Activated naive CD4-positive, alpha-beta T cell (primary cell): ENCODE measurements at places on chromosomes 7 and 10.

DNA sequence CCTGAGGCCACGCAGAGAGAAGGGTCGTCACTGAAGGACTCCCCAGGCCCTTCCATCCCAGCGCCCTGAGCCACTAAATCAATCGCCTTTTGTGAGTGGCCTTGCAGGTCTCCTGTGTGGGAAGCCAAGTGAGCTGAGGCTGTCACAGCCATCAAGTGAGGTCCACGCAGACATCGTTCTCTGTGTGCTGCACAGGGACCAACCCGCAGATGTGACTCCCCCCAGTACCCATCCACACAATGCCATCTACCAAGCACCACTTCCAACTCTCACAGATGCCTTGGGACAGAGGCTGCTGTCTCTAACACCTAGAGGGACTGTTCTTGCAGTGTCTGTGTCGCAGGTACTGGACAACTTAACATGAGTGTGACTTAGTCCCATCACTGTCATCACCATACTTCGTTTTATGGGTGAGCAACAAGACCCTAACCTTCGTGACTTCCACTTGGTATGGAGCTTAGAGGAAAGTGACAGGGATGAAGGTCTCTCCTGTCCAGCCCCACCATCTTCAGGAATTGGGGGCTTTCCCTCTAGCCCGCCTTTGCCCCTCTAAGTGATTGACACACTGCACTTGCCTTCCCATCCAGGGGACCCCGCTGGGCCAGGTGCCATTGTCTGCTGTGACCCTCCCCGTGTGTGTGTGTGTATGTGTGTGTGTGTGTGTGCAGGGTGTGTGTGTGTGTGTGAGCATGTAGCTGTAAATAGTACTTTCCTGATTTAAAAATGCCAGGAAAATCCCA lies 51.4 kb upstream of the TMEM72 start:
- no peak for DNase-seq

DNA sequence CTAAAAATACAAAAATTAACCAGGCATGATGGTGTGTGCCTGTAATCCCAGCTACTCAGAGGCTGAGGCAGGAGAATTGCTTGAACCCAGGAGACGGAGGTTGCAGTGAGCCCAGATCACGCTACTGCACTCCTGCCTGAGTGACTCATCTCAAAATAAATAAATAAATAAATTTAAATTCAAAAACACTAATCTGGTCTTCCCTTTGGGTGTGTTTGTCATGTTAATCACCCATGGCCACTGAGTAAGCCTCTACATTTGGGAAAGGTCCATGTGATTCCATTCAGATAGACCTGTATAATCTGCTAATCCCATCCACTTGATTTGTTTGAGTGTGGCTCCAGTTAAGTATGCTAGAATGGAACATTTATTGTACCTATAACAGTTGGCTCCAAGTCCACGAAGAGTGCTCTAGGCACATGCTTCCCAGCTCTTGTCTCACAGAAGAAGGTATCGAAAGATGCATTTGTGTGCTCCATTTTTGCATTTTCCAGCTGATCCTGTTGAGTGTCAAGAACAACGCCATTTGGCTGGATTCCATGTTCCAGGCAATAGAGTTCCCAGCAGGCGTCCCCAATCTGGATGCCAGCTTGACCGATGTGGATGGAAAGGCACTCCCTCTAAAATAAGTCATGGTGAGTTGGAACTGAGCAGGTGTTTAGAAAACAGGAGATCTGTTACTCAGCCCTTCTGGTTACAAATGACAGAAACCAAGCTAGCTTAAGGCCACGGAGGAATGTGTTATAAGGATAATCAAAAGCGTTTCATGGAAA lies 4.0 kb downstream of the TUBAL3 start:
- DNase-seq: no peak

GRCh38 chr10:93921338-93921737 lies 27.6 kb downstream of the SLC35G1 start:
- no peak for DNase-seq

DNA sequence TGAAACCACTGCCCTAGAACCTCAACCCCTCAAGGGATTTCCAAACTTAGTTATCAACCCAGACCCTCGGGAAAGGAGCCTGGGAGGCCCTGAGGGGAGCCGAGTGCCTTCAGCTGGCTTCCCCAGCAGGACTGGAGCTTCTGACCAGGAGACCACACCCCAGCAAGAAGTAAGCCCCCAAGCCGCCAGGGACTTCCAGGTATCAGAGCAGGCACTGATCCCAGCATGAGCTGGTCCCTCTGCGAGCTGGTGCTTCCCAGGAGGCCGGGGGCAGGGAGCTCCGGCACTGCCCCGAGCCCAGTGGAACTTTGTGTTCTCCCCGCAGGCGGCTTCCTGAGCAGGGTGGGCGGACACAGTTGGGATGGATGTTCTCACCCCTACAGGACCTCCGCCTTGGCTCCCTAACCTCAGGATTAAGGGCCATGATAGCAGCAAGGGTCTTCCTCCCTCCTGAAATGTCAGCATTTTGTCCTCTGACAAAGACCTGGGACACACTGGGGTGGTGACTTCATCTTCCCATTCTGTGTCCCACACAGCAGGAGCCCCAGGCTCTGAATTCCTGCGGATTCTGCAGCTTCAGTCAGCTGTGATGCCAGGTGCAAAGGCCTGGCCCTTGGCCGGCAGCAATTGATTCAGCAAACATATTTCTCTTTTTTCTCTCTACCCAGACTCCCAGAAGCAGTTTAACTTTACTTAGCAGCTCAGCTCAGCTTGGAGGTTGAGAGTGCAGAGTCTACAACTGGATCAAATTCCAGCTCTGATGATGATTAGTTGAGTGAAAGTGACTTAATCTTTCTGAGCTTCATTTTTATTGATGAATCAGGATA lies 11.6 kb downstream of the ATP6V0E2 start:
- no peak for DNase-seq

DNA sequence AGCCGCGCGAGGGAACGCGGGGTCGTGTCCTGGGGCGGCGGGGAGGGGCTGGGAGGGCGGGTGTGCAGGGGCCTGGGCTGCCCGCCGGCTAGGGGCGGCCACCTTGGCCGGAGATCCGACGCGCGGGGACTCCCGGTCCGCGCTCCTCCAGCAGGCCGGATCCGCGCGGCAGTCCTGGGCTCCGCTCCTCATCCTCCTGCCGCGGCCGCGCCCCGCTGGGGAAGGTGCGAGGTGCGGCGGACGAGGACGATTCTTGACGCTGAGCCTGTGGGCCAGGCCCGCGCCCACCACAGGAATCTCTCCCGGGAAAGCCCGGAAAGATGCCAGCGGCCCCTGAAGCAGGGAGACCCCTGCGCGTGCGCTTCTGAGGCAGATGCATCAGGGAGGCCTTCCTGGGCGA lies 6.6 kb upstream of the OGDHL start:
- no peak for DNase-seq
